ENCODE measurements at places on chromosomes 12 and 14.

- no peak for DNase-seq
Observed at GRCh38 chr12:304805-305204, 42.2 kb upstream of the SLC6A13 start.

DNA sequence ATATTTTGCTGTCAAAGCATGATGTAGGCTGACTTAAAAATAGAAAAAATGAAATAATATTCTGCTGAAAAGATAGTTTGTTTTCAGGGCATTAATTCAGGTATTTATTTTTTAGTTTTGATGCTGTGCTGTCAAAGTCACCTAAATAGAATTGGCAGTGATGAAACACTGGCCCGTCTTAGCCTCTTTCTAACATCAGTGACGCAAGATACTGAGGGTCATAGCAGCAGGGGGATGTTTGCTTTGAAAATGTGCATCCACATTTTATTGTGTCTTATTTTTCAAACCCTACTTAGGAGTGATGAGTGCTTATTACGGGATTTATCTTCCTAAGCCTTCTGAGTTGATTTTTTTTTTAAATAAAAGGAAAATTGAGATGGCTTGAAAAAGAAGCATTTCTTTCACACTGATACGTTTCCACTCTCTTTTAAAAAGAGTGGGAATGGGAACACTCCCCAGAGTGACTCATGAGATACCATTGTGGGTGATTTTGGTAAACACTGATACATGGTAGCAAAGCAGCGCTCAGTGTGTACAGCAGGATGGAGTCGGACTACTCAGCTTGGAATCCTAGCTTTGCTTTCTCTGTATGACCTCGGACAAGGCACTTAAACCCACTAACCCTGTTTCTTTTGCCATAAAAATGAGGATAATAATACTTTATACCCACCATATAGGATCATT is 290.8 kb downstream of the ERC1 start:
- DNase-seq = no peak

GRCh38 chr14:85175556-85175955 is 354.4 kb upstream of the FLRT2 start:
- DNase-seq = no peak

DNA sequence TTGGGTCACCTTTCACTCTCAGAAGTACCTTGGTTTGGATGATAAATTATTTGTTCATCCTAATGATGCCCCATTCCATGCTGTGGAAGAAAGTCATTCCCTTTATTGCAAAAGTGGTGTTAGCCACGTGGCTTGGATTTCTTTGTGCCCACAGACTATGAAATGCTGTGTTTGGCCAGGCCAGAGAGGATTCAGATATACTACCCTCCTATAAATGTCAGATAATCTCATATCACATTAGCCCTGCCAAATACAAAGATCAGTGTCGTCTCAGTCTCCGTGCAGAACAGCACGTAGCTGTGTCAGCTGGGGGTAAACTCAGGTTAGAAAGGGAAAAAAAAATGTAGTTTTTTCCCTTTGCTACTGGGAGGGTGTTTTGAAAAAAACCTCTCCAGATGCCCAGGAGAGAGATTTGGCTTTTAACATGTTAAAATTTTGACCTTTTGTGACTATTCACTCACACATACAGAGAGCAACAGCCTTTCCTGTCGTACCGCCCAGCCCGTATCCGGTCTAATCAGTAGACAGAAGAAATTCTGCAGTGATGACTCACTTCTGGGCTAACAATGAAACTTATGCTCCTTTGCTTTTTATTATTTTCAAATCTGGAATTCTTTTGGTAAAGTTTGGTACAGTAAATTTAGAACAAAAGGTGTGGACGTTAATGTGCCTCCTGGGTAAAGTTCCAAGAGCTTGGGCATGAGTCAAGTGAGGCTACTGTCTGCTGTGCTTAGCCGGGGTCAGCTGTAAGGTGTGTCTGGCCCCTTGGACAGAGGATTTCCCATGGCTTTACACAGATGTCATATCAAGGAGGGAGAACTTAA is 8.5 kb upstream of the PTPRB start:
- DNase-seq = no peak

DNA sequence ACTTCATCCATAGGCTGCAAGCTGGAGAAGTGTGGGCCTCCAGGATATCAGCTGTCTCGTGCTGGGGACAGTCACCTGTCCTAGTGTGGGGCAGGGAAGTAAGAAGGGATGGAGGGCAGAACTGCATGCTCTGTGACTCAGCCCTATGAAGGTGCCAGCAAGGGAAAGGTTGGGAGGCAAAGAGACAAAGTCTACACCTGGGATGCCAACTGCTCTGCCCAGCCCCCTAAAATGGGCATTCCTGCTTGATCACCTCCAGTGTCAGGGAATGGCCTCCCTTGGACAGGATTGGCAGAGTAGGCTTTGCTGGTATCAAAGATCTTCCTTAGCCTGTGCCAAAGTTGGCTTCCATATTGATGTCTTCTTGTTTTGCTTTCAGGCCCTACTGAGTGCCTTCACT is 335.0 kb downstream of the BCL11B start:
- no peak for DNase-seq

GRCh38 chr14:72463291-72463866 is 430.5 kb downstream of the DPF3 start:
- no peak for DNase-seq

DNA sequence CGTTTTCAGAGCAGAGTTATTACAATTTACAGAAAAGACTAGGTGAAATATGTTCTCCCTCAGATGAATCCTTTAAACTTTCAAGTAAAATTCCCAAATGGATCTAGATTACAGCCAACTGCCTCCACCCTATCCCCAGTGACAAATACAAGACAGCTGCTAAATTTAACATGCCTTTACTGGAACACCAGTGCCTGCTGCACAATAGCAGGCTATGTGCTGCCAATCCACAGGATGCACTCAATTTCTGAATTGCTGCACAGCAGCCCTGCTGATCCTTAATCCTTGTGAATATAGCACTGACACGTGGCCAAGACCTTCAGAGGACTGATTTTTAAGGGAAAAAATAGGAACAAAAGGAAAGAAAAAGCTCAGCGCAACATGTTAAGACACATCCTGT is 128.9 kb downstream of the CCER1 start:
- no peak for DNase-seq

DNA sequence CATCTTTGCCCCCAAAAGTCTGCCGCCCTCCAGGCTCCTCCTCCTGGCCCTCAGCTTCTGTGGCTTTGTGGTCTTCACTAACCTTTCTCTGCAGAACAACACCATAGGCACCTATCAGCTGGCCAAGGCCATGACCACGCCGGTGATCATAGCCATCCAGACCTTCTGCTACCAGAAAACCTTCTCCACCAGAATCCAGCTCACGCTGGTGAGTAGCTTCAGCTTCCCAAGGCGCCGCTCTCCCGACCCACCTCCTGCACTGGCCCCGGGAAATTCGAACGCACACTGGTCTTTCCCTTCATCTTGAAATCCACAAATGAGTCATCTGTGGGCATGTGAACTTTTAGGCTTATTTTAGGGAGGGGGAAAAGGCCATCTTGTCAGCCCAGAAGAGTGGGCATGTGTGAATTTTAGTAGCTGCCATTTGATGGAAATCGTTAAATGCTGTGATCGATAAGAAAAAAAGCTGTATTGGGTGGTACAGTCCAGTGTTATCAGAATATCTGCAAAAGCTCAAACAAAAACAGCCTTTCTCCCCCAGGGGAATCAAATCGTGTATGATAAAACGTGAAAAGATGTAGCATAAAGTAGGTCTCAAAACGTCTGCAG is 700 bp downstream of the SLC35E3 start:
- DNase-seq = peak; percentile 60

DNA sequence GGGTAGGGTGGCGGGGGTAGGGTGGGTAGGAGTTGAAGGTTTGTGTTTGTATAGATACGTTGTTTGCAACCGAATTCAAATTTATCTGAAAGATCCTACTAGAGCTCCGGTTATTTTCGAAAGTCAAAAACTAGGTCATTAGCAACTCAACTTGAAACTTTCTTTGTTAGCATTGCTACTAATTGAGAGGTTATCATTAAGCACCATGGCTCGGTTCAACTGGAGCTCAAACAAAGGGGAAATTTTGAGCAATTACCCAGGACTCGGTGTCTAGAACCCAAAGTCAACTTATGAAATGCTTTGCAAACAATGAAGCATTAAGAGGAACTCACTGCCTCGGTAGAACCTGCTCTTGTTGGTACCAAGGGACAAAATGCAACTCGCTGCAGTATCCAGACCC is 207.7 kb downstream of the BCAT1 start:
- DNase-seq = no peak

DNA sequence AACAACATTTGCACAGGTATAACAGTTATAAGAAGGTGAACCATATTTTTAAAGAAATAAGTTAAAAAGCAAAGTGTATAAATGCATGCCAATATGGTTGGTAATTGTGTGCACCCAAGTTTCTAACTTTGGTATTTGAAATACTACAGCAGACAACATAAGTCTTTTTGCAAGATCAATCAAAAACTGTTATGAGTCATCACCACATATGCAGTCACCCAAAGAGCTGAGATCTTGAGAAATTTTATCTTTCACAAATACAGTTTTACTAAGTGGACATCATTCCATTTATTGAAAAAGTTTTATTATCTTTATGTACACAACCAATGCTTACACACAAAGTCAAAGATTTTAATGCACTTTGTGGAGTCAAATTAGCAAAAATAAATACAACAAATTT is 7.0 kb upstream of the ACSS3 start:
- no peak for DNase-seq

GRCh38 chr12:67754933-67755697 is 106.6 kb downstream of the DYRK2 start:
- no peak for DNase-seq

DNA sequence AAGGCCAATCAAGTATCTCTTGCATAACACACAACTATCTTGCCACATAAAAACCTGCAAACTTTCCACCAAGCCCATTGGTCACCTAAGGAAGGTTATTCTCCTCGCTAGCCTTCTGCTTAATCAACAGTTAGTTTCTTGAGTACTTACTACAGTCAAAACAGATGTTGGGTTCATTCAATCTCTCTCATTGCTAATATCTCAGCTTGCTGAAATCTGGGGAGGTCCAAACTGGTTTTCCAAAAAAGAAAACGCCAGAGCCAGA is 74.6 kb downstream of the TTC7B start:
- no peak for DNase-seq

- no peak for DNase-seq
Observed at GRCh38 chr12:92973614-92974013, 44.5 kb upstream of the EEA1 start.

- no peak for DNase-seq
Observed at GRCh38 chr14:68703093-68703492, 89.8 kb downstream of the ZFP36L1 start.

DNA sequence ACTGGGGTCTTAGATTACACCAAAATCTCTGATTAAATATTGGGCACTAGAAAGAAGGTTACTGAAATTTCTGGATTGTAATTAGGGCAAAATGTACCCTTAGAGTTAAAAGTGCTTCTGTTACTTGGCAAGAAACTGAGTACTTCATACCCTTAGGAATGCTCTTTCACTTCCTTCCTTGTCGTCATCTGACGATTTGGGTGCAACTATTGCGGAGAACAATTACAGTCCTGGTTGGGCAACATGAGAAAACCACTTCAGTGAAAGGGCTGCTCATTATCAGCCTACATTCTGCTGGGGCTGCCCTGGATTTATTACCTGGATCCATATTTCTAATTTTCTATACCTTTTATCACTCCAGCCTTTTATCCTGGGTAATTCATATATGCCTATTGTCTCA is 348.5 kb upstream of the MDGA2 start:
- no peak for DNase-seq

GRCh38 chr12:8078916-8079315 is 3.2 kb upstream of the NECAP1 start:
- no peak for DNase-seq

DNA sequence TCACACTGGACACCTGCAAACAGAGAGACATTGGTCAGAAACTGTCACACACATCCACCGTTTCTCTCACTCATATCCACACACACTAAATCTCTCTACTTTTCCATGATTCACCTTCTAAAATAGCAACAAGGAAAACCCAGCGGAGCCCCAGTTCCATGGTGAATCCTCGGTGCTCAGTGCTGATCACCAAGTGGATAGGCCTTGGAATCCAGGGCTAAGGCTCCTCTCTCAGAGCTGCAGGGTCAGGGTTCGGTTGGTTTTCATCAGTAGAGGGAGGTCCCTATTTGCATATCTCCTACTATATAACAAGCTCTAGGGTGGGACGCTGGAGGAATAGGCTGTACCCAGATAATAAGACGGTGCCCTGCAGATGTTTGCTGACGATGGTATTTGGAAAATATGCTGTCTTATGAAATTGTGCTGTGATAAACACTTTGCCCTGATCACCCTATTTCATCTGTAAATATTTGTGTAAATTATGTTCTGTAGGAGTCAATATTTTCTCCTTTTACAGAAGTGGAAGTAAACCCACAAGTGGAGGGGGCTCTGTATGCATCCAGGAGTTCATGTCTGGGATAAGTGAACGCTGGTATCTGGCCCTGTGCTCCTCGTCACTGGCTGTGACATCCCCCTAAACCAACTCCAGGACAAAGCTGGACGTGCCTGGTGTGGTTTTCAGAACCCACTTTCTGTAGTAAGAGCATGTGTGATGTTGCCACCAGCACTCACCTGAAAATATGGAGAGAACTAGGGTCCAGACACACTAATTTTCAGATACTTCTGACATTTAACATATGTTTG is 709.2 kb downstream of the TMEM121 start:
- no peak for DNase-seq
